ENCODE measurements at places on chromosomes 11 and 22.

GRCh38 chr22:19637408-19638281 lies 76.7 kb upstream of the SEPTIN5 start:
- DNase-seq, result no peak

DNA sequence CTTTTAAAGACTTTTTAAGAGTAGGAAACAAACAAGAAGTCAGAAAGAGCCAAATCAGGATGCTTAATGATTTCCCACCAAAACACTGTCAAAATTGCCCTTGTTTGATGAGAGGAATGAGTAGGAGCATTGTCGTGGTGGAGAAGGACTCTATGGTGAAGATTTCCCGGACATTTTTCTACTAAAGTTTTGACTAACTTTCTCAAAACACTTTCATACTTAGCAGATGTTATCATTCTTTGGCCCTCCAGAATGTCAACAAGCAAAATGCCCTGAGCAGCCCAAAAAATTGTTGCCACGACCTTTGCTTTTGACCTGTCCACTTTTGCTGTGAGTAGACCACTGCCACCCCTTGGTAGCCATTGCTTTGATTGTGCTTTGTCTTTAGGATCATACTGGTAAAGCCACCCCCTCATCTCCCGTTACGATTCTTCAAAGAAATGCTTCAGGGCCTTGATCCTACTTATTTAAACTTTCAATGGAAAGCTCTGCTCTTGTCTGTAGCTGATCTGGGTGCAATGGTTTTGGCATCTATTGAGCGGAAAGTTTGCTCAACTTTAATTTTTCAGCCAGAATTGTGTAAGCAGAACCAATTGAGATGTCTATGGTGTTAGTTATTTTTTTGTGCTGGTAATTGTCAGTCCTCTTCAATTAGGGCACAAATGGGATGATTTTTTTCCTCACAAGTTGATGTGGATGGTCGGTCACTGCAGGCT lies 67.2 kb downstream of the ADM start:
- no peak for DNase-seq

- no peak for DNase-seq
Measured at GRCh38 chr11:134756811-134757540, 344.9 kb upstream of the B3GAT1 start.

DNA sequence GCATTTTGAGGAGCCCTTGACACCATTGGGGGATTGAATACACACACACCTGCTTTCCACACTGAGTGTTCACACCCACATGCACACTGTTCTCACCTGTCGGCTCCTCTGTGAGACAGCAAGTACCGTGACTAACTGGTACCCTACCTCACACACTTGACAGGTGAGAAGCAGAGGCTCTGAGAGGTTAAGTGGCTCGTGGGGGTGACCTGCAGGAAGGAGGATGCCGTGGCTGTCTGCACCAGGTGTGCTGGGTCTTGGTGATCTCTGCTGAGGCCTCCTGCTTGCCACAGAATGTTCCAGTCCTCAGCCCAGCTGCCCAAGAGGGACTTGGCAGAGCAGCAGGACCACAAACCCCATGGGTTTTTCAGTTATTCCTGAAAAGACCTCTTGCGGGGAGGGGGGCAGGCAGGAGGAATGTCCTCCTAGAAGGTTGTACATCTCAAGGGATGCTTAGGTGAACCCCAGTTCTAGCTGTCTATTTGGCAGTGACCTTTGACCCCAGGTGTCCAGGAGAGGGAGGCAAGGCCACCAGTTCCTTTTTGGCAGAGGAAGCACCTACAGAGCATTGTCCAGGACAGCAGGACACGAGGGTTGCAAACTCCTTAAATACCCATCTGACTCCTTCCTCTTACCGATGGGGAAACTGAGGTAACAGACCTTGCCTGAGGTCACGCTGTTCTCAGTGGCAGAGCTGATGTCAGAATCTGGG lies 66.0 kb downstream of the SHISAL1 start:
- DNase-seq, result no peak

- no peak for DNase-seq
Measured at GRCh38 chr11:117795638-117796455, 1.2 kb downstream of the DSCAML1 start.

- DNase-seq, result no peak
Measured at GRCh38 chr11:1342946-1343345, 33.5 kb upstream of the TOLLIP start.

DNA sequence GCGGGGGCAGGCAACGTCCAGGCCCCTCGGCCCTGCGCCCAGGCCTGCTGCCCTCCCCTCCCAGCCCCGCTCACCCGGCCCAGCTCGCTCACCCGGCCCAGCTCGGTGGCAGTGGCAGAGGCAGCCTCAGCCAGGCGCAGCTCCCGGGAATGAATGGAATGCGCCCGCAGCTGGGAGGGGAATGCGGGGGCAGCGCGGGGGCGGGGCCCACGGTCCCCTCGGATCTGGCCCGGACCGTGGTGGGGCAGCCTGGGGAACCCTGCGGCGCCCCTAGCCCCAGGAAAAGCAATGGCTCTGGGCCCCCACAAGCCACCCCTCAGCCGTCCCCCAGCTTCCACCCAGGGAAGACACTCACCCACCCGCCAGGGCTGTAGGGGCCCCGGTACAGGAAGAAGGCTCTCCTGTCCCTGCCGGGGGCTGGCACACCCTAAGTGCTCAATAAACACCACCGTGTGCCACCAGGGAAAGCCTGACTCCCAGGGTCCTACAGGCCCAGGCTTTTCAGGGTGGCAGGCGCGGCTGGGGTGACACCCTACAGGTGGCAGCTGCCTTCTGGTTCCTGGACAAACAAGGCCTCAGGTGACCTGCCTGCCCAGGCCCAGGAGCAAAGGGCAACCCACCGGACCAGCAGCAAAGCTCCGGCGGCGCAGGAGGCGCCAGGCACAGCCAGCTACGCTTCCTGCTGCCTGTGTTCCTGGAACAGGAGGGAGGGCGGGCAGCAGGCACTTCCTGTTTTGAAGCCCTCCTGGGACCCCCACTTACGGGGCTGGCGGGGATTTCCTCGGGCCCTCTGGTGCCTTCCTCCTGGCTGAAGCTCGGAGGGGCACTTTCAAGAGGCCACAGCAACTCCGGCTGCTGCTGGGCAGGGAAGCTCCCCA lies 13.8 kb downstream of the PLXNB2 start:
- no peak for DNase-seq
